CD4-positive, alpha-beta T cell treated with Interleukin-12 subunit alpha and Interleukin-12 subunit beta, for 1 hour (primary cell): ENCODE measurements at places on chromosomes 2 and 18.

- no peak for DNase-seq
These were observed 50.4 kb upstream of the CTLA4 start for GRCh38 chr2:203817147-203817546.

- DNase-seq: no peak
These were observed 1.0 kb upstream of the MAP4K4 start for GRCh38 chr2:101696272-101697123.

DNA sequence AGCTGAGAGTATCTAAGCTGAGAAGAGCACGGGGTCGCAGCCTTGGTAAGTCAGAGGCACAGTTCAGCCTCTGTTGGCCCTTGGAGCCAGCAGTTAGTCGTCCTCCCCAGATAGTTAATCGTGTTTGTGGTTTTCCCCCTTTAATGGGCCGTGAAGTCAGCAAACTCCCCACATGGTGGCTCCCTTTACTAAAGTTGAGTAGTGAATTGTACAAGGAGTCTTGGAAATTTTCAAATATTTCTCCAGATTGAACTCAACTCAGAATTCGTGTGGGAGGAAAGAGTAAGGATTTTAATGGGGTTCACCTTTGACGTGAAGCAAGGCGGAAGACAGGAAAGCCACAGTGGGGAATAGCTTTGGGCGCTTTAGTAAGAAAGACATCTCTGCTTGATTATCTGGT is 2.4 kb upstream of the ADCYAP1 start:
- no peak for DNase-seq

DNA sequence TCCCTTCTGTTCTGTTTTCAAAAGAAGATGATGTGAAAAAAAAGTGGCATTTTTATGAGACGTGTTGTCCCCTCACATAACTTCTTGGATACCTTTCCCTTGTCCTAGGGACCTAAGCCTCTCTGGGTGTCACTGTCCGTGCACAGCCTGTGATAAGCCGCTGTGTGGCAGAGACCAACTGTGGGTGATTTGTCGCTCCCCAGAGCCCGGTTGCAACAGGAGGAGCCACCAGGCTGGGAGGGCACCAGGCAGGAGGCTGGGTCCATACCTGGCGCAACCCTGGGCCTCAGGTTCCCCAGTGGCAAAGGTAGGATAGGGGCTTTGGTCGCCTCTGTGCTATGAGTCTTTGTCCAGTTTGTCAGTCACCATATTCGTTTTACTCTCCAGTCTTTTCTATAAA is 82.1 kb downstream of the AGAP1 start:
- DNase-seq: no peak

- DNase-seq: no peak
These were observed 72.2 kb downstream of the EIPR1 start for GRCh38 chr2:3305431-3305830.

DNA sequence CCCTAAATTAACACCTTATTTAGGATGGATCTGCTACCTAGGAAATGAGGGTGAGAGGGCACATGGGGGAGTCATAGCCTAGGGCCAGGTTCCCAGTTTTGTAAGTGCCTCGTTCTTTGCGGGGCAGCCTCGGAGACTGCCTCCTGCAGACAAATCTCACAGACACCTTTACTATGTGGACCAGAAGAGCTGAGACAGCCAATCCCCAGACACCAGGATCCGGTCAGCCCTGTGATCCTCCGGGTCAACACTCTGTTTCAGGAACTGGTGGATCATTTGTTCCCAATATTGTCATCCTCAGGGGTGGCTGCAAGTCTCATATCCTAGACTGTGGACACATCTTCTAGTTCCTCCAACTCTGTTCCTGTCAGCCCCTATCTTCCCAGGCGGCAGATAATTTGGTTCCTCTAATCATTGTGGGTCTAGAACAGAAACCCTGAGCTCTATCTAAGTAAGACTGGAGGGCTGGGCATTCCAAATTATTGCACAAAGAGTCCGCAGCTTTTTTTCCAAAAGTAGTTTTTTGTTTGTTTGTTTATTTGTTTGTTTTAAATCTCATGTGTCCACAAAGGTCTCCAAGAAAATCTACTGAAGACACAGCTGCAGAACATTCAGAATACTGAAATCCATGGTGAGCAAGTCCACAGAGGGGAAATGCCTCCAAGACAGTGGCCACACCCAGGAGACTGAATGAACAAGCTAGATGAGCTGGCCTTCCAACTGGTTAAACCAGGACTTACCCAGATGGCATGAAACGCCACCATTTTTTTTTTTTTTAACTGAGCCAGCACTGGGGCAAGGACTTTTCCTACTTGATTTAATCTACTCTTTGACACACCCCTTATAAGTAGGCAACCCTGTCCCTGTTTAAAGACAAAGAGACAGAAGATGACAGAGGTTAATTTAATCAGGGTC is 6.2 kb upstream of the GDF7 start:
- DNase-seq: no peak

DNA sequence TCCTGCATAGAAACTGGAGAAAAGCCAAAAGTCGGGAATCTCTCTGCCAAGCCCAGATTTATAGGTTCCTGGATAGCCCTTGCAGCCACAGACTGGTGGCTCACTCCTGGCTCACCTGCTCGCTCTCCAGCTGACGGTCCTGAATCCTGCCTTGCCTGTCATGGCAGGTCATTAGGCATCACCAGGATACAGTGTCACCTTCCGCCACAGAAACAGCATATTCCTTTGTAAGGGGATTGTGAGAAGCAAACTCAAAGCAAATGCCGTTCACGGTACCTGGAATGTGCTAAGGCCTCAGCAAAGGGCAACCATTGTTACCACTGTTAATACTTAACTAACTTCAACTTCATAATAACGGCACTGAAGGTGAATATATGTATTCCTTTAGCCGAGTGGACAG is 57.1 kb upstream of the GPR45 start:
- no peak for DNase-seq

DNA sequence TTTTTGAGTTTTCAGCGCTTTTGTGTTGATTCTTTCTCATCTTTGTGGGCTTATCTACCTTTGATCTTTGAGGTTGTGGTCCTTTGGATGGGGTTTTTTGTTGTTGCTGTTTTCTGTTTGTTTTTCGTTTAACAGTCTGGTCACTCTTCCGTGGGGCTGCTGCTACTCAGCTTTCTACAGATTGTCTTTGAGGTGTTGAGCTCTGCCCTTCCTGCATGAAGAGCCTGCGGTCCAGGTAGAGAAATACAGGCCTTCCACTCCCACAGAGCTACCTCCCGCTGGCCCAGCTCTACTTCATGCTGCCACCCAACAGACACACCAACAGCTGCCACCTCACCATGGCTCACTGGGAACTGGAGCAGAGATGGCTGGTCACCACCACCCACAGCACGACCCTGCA is 61.7 kb upstream of the RNU4ATAC start:
- no peak for DNase-seq

GRCh38 chr2:7309582-7309981 is 392.4 kb downstream of the RNF144A start:
- DNase-seq: no peak

DNA sequence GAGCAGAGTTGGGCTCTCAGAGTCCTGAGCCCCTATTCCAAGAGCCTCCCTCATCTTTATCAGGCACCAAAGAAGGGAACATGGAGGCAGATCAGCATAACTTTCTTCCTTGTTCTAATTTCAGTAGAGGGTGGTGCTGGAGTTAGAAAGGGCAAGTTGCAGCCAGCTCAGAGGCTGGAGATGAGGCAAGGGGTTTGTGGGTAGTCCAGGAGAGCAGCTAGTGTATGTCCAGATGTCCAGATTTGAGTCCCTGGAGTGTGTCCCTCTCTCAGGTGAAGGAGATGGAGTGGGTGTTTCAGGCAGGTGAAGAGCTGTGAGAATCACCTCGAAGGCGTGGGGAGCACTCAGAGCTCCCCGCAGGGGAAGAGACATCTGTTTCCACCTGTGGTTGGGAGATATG is 478 bp upstream of the PRKAG3 start:
- no peak for DNase-seq

- DNase-seq: no peak
These were observed 169.0 kb downstream of the PRPF40A start for GRCh38 chr2:152548111-152548875.

DNA sequence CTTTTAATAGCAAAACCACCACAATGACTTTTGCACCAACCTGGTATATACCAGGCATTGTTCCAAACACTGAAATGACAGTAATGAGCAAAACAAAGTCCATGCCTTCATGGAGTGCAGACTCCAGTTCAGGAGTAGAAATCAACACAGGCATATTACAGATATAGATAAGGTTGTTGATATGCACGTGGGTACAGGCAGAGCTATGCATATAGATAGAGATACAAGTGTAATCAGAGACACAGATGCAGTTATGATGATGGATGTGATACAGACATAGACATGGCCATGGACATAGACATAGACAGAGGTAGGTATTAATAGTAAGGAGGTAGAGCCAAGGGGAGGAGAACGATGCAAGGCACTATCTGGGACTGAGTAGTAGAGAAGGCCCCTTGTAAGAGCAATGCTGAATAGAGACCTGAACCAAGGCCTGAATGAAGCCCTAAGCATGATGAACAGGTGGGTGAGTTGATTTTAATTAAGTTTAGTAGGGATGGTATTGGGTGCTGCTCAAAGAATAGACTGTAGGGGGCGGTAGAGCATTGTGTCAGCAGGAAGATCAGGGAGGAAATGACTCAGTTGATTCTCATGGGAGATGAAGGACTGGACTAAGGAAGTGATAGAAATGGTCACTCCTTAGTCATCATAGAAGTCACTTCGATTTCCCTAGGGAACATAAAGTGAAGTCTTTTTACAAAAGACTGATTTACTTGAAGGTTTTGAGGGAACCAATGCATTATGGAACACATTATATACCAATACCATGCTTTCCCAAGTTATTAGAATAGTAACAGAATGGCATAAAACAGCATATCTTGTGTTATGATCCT is 39.4 kb downstream of the CMPK2 start:
- DNase-seq: peak; percentile 64

DNA sequence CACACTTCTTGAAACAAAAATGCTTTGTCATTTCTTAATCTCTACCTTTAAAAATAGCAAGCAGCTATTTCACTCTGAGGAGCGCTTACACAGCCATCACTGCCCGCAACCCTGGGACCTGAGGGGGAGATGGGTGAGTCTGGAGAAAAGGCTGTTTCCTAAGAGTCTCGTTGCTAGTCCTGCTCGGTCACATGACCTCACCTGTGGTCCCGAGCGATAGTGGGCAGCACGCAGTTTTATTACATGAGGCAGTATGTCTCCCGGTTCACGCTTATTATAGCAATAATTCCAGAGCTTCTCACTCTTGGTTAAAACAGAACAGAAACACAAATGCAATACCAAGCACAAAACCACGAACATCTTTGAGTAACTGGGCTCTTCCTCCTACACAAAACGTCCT is 105.3 kb downstream of the ZNF516 start:
- no peak for DNase-seq

- no peak for DNase-seq
These were observed 53.2 kb downstream of the SH3BP4 start for GRCh38 chr2:235005023-235005422.

GRCh38 chr2:173881886-173882285 is 83.3 kb downstream of the SP3 start:
- no peak for DNase-seq

- DNase-seq: no peak
These were observed 62.2 kb upstream of the NXPH2 start for GRCh38 chr2:138842341-138842740.

DNA sequence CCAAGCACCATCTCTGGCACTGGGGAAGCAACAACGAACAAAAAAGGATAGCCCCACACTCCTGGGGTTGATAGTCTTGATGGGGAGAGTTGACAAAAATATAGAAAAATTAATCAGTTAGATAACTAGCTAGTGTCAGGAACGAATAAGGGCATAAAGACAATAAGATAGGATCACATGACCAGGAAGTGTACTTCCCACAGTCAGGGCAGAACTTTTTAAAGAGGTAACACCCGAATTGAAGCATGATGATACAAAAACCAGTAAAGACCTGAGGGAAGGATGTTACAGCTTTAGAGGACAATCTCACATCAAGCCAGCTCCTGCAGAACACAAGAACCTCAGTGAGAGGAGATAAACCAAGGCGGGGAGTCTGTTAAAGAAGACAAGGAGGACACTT is 295.4 kb upstream of the CRIM1 start:
- DNase-seq: no peak

DNA sequence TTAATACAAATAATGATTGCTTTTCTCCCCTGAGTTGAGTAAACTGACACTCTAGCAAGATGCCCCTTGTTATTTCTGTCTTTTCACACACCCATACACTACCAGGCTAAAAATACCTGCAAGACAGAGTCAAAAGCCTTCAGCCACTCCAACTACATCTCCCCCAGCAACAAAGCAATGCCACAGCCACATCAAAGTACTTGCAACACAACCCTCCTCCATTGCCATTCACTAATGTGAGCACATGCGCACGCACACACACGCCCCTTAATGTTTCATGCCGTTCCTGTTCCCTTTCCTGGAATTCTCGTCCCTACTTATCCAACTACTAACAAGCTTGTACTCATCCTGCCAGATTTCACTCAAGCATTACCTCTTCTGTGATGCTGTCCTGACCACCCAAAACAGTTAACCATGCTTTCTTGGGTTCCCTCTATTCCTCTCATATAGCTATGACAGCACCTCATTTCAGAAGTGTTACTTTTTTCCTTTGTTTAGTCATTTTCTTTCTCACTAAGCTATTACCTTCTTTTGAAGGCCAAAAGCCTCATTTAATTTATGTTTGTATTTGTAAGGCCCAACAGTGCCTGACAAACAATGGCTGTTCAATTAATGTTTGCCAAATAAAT is 29.6 kb downstream of the SLC25A12 start:
- DNase-seq: no peak

- no peak for DNase-seq
These were observed 3.4 kb upstream of the RTP5 start for GRCh38 chr2:241865957-241866789.

GRCh38 chr2:183866666-183867065 is 731.7 kb upstream of the ZNF804A start:
- no peak for DNase-seq

- no peak for DNase-seq
These were observed 265.4 kb downstream of the ZNF385B start for GRCh38 chr2:179596018-179596417.

GRCh38 chr2:64996871-64997307 is 7.7 kb downstream of the SLC1A4 start:
- DNase-seq: no peak

DNA sequence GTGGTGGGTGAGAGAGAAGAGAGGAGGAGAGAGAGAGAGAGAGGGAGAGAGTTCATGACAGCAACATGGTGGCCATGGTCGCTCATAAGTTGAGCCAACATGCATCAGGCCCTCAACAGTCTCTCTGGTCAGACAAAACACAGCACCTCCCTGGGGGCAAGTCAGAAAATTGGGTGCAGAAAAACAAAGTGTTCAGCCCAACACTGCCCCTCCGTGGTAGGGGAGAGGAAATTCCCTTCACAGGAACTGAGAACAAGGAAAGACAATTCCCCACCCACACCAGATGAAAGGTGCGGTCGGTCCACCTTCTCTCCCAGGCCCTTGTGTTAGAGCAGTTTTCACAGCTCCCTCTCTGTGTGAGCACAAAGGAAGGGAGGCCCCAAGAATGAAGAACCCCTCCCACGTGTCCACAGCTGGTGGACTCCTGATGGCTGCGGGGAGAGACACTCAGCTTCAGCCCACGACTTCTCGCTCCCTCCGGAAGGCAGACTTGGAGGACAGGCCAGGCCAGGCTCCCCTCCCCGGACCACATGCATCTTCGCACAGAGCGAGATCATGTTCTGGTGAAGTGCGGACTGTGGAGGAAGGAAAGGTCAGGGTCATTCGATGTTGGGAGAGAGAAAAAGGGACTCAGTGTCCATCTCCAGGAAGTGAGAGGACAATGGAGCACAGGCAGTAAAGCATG is 181.7 kb downstream of the ANAPC1 start:
- peak; percentile 64 for DNase-seq

GRCh38 chr2:45818591-45818990 is 167.1 kb downstream of the PRKCE start:
- DNase-seq: no peak

GRCh38 chr2:237445611-237446337 is 31.8 kb upstream of the COL6A3 start:
- DNase-seq: no peak
